ENCODE measurements at places on chromosomes 11 and 22. TPM values are rescaled to one million over a fixed set of nuclear protein-coding genes. Genes with fewer than 3 reads are reported as not detected.

The PNPLA3 gene
- total RNA-seq: not detected

The CSKMT gene
- 18.2 TPM for total RNA-seq

GRCh38 chr11:34999453-34999852, 83.0 kb downstream of the PDHX start:
- no peak overlapping the region for H3K4me3 ChIP-seq
- no peak for DNase-seq
- H3K36me3 ChIP-seq: no peaks in the 10 kb centered on the region
- H3K4me1 ChIP-seq: peaks cover 28% of the 10 kb centered on the region

DNA sequence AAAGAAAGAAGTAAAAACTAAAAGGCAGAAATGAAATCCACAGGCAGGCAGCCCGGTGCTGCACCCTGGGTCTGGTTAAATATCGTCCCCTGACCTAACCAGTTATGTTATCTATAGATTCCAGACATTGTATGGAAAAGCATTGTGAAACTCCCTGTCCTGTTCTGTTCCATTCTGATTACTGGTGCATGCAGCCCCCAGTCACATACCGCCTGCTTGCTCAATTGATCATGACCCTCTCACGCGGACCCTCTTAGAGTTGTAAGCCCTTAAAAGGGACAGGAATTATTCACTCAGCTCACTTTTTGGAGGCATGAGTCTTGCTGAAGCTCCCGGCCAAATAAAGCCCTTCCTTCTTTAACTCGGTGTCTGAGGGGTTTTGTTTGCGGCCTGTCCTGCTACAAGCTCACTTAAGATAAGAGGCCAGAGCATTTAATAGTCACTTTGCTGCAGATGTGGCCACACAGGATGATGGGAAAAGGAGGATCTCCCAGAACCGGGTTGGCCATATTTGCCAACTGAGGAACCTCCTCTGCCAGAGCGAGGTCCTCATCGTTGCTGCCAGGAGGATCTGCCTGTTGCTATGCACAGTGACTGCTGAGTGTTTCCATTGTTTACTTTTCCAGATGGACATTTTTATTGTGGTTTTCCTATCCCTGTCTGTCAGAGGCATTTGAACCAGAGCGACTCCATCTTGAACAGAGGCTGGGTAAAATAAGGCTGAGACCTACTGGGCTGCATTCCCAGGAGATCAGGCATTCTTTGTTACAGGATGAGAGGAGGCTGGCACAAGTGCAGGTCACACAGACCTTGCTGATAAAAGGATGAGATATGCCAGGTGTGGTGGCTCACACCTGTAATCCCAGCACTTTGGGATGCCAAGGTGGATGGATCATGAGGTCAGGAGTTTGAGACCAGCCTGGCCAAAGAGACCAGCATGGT, 10.2 kb downstream of the C11orf96 start:
- no peak overlapping the region for H3K27ac ChIP-seq
- DNase-seq: no peak
- no peaks in the 10 kb centered on the region for H3K4me1 ChIP-seq
- no peak overlapping the region for H3K4me3 ChIP-seq
